ENCODE measurements at places on chromosomes 2 and 18. TPM values are rescaled to one million over a fixed set of nuclear protein-coding genes. Genes with fewer than 3 reads are reported as not detected.

Gene ZNF521
- total RNA-seq, result 18.7 TPM

Gene RFX8
- 1.2 TPM for total RNA-seq

Gene NEB
- 0.98 TPM for total RNA-seq

Gene SLC40A1
- 53.3 TPM for total RNA-seq

Gene LIPT1
- total RNA-seq, result 3.9 TPM

Gene LRP2
- not detected for total RNA-seq

Gene SLC38A11
- 2.2 TPM for total RNA-seq

Gene TUBA4B
- total RNA-seq, result not detected

Gene TLK1
- total RNA-seq, result 35.8 TPM

- DNase-seq, result no peak
These were observed 135.3 kb downstream of the PARD3B start for GRCh38 chr2:204680576-204680975.

- DNase-seq, result no peak
These were observed 6.7 kb downstream of the TNFRSF11A start for GRCh38 chr18:62331581-62332356.

DNA sequence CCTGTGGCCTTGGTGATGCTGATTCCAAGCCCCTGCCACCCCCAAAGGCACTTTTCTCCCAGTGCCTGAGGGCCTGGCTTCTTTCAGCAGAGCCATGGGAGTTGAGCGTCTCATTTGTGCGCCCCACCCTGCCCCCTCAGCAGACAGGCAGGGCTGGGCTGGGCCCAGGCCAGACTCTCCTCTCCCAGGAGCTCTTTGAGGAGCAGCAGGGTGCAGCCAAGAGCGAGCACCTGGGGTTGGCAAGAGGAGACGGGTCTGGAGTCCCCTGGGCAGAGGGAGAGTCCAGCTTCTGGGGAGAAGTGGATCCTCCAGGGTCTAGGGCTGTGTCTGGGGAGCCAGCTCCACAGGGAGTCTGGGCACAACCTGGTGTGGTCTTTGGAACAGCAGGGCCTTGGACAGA is 21.2 kb downstream of the NPPC start:
- no peak for DNase-seq

- DNase-seq, result no peak
These were observed 140.9 kb downstream of the MCFD2 start for GRCh38 chr2:46774499-46775228.

- DNase-seq, result no peak
These were observed 82.5 kb upstream of the XIRP2 start for GRCh38 chr2:166805753-166806152.

DNA sequence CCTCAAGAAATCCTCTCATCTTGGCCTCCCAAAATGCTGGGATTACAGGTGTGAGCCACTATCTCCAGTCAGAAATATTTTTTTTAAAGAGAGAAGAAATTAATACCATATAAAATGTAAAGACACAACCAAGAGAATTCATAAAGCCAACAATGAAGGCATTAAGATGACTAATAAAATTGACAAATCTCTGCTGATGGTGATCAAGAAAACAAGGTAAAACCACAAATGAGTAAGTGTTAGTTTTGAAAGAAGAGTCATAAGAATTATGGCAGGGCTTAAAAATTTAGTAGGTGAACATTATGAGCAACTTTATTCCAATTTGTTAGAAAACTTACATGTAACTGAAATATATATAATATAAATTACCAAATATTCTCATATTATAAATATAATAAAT is 752.8 kb upstream of the CELF4 start:
- no peak for DNase-seq

- no peak for DNase-seq
These were observed 1.8 kb downstream of the RNPEPL1 start for GRCh38 chr2:240569998-240570530.

GRCh38 chr18:48999569-48999968 is 48.8 kb upstream of the SMAD7 start:
- DNase-seq, result no peak

DNA sequence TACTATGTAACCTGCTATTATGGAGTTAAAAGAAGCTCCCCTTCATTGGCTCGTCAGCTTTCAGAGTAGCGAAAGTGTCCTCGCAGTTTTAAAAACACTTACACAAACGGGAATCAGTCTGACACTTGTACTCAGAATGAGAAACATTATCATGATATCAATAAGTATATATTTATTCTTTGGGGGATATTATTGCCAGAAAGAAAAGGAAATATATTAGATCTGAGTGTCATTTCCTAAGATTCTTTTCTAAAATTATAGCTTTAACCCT is 584.5 kb downstream of the ZEB2 start:
- DNase-seq, result no peak

DNA sequence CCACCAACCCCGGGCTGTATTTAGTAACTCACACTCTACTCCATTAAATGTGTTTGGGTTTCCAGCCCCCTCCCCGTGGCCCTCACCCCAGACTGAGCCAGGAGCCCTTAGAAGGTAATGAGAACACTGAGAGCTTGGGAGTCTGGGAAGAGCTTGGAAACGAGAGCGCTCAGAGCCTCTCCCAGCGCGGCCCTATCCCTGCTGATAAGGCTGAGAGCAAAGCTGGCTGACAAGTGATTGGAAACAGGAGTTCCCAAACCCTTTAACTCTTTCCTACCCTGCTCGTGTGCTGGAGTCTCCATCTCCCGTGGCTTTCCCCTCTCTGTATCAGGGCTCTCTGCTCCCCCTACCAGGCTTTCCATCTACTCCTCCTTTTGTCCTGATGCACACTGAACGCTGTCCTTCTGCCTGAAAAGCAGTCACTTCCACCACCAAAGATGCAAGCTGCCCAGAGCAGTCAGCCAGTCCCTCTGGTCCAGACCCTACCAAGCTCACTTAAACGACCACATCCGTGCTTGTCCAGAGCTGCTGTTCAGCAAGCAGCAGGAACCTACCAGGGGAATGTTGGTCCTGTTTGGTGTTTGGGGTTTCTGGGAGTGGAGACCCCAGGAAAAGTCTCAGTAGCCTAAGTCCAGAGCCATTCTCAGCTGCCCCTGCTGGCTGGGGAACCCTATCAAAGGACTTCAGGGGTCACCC is 100.0 kb upstream of the PKDCC start:
- DNase-seq, result no peak

GRCh38 chr18:5238371-5238976 is 41.4 kb upstream of the AKAIN1 start:
- DNase-seq, result no peak

DNA sequence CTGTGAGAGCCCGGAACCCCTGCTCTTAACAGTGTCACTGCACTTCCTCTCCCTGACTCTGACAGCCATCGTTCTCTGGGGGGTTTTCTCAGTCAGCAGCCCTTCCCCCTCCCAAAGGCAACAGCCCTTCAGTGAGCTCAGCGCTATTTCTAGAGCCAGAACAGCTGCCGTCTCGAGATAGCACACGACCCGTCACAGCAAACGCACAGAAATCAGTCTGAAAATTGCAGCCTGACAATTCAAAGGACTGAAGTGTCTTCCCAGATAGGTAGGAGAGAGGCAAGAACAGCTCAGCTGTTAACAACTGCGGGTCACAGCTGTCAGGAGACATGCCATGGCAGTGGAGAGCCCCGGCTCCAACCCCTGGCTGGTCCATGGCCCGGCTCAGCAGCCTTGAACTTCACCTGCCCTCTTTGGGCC is 45.4 kb downstream of the ST8SIA5 start:
- DNase-seq, result no peak

DNA sequence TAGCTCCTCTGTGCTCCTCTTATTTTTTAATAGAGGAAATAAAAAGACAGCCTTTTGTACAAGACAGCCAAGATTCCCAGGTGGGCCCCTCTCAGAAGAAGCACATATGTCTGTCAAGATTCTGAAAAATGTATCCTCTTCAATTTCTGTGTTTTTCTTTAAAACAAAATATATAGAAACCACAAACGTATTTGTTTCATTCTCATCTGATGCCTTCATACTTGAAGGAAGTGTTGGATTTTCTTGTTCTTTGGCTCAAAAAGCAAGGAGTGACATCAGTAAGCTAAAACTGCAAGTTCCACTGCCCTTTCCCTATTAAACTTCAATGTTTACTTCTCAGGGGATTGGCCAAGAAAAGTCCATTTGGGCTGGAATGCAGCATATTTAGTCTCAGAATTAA is 193.8 kb upstream of the OSR1 start:
- no peak for DNase-seq

GRCh38 chr2:83587309-83587708 is 871.8 kb downstream of the SUCLG1 start:
- DNase-seq, result no peak

DNA sequence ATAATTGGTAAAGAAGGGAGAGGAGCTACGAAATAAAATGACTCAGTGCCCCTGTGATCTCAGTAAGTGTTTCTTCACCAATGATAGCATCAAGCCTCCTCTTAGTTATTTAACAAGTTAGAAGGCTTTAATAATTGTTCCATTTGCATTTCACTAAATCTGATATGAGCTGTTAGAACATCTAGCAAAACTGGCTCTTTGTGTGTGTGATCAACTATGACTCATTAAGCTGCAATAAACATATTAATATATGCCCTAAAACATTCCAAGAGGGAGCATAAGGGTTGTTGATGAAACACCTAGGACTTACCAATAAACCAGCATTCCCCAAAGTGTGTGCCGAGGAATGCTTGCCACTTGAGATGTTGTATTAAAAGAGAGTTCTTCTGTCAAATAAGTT is 115.2 kb downstream of the OSBPL6 start:
- no peak for DNase-seq

- no peak for DNase-seq
These were observed 21.7 kb downstream of the GPR35 start for GRCh38 chr2:240646900-240647502.

DNA sequence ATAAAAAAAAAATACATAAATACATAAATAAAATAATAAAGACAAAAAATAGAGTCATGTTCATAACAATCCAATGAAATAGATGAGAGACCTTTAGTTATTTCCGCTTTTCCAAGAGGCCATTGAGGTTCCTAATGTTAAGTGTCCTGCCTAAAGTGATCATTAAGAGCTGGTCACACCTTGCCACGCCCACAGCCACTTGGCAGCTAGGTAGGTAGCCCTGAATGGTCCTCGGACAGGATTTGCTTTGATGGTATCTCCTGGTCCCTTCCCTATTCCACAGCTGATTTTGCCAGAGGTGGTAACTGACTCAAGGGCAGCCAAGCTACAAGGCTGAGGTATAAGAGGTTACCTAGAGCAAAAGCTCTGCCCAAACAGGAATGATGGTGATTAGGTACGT is 24.5 kb upstream of the TANC1 start:
- no peak for DNase-seq

GRCh38 chr2:239918749-239919148 is 106.4 kb downstream of the NDUFA10 start:
- DNase-seq, result peak; percentile 71

DNA sequence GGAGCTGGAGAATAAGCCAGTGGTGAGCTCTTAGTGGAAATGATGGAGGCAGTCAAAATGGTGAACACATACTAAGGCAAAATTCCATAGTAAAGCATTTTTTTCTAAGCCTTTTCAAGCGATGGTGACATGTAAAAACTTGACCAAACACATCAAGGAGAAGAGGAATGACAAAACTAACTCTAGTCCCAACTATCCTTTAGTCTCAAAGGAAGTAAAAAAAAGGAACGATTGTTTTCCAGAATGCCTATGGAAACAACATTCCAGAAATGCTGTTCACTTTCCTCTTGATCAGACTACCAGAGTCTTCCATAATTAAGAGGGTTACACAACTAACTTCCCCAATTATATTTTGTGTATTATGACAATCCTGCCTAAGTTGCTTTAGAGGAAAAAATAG is 715.6 kb downstream of the EPHA4 start:
- DNase-seq, result no peak

DNA sequence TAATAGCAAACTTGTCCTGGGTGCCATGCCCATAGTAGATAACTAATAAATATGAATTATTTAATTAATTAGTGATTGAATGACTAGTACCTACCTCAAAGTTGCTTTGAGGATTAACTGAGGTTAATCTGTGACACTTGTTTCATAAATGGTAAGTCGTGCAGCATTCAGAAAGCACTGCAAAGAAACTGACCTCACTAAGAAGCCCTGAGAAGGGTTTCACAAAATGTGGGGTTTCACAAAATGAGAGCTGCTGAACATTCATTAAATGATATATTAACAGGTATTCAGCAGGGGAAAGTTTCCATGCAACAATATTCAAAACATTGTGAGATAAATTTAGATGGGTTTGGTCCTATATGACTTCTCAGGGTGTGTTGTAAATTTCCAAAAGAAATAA is 236.2 kb downstream of the OSR1 start:
- no peak for DNase-seq

GRCh38 chr2:229267080-229267479 is 4.0 kb downstream of the PID1 start:
- no peak for DNase-seq

DNA sequence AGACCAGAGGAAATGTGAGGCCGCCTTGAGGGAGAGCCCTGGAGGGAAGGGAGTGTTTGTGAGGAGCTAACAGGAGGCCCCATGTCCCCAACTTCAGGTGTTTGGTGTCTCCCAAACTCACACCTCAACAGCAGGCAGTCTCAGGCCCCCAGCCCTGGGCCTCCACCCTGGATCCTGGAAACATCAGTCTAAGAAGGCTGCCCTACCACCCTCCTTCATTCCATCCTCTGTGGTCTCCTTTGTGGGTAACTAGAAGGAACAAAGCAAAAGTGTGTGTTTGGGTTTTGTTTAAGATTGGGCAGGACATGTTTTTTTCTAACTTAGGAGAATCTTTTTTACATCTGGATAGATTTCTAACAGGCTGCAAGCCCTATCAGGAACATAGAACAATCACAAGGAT is 404.3 kb downstream of the BCL11A start:
- no peak for DNase-seq

- DNase-seq, result no peak
These were observed 67.4 kb downstream of the MOGAT1 start for GRCh38 chr2:222738809-222739208.

GRCh38 chr2:75035444-75036353 is 77.3 kb downstream of the POLE4 start:
- no peak for DNase-seq

DNA sequence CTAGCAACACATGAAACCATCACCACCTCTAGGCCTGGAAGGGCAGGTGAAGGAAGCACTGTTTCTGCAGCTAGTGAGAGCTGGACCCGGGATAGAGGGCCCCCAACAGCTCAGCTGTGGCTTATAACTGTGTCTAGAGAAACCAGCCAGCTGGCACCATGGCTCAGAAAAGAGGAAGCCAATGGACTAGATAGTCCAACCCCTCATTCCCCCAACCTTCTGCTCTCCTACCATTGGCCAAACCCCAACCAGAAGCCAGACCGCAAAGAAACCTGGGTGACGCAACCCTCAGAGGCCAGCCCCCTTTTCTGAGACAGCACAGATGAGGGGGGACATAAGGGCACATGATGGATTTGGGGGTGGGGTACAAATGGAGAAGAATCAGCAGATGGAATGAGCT is 24.3 kb downstream of the SMYD1 start:
- no peak for DNase-seq
